ENCODE measurements at places on chromosomes 16 and 17. TPM values are rescaled to one million over a fixed set of nuclear protein-coding genes. Genes with fewer than 3 reads are reported as not detected.

The FAM83G gene
- total RNA-seq = 11.6 TPM

The SEZ6L2 gene
- total RNA-seq = 3.4 TPM

The IRF8 gene
- total RNA-seq = not detected

The CCT6B gene
- 0.15 TPM for total RNA-seq

The IFI35 gene
- total RNA-seq = 24.1 TPM

The TNFSF12 gene
- 21.4 TPM for total RNA-seq

The VTN gene
- total RNA-seq = not detected

The C17orf78 gene
- total RNA-seq = not detected

The NFAT5 gene
- total RNA-seq = 4.0 TPM

The PAGR1 gene
- total RNA-seq = 42.4 TPM

The TCF25 gene
- total RNA-seq = 118 TPM

All from bronchus fibroblast of lung (primary cell).